HFFc6 (cell line): ENCODE measurements at places on chromosomes 7 and 10. TPM values are rescaled to one million over a fixed set of nuclear protein-coding genes. Genes with fewer than 3 reads are reported as not detected.
A peak's percentile ranks its signal among the peaks of the same experiment; 100 is the strongest.

DNA sequence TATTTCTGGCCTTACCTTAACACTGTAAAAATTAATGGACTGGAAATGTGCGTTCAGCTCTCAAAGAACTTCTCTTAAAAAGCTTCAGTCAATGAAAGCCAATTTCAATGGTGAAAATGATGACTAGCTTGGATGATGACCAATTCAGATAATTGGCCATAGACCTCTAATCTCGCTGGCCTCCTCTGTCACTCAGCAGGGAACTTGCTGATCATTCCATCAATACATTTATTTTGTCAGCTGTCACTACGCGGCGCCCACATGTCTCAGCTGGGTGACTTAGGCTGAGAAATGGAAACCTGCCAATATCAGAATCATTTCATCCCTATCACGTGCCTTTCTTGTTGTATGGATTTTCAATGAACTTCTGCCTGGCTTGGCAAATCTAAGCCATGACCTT, 673.0 kb upstream of the AUTS2 start:
- no peak for DNase-seq

GRCh38 chr7:151168003-151168786, 701 bp upstream of the GBX1 start:
- no peak for DNase-seq

DNA sequence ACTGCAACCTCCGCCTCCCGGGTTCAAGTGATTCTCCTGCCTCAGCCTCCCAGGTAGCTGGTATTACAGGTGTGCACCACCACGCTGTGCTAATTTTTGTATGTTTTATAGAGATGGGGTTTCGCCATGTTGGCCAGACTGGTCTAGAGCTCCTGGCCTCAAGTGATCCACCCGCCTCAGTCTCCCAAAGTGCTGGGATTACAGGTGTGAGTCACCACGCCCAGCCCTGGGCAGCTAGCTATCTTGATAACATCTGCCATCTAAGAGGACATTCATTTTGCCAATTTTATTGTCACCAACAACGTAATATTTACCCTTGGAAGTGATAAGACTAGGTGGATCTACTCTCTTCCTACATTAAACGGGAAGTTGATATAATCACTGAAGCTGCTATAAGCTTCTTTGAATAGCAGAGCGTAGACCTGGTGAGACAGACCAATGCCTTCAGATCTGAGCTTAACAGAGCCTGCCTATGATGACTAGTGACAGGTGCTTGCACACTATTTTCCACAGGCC, 39.7 kb upstream of the SLC35B4 start:
- DNase-seq, result no peak

DNA sequence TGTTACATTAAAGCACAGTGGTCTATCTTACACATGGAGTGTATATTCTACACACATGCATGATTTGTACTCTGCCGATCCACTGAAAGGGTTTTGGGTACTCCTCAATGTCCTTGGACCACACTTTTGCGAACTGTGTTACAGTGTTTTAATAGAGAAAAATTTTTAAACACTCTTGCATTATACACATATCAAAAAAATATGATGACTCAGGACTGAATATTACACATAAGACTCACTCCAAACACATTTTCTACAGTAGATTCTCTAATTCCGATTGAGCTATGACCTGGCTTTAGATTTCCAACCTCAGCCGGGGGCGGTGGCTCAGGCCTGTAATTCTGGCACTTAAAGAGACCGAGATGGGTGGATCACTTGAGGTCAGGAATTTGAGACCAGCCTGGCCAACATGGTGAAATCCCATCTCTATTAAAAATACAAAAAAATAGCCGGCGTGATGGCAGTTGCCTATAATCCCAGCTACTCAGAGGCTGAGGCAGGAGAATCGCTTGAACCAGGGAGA, 222.4 kb downstream of the CACNA2D1 start:
- no peak for DNase-seq

GRCh38 chr10:120643351-120643750, 186.3 kb downstream of the PLPP4 start:
- no peak for DNase-seq

- no peak for DNase-seq
These were observed 2.6 kb downstream of the NPTX2 start for GRCh38 chr7:98619450-98620321.

DNA sequence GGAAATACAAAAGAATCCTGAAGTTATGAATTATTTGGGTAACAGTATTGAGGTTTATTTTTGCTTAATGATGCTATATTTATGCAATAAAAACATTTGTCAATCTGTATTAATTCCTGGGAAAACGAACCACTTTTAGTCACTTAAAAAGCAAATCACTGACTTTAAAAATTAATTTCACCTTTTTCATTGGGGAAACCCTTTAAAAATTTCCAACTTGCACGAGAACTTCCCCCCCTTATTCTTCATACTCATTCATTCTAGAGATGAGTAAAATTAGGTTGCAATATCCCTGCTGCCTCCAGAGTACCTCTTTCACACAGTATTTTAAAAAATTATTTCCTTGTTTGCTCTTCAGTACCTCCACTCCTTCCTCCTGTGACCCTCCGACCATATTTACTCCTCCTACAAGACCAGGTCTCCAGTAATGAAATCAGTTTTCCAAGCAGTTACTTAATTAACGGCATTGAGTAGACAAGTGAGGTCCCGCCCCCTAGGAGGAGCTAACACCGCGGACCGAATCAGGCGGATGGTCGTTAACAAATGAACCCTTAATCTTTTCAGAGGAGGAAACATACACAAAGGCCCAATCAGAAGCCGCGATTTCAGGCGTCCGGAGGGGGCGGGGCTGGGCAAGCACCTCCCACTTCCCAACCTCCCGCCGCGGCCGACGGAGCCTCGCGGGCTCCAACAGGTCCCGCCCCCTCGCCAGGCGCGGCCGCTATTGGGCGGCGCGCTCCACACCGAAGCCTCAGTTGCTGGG, 465 bp upstream of the TRIM24 start:
- DNase-seq, result peak; percentile 96

- DNase-seq, result no peak
These were observed 718 bp upstream of the FZD1 start for GRCh38 chr7:91263384-91264045.

DNA sequence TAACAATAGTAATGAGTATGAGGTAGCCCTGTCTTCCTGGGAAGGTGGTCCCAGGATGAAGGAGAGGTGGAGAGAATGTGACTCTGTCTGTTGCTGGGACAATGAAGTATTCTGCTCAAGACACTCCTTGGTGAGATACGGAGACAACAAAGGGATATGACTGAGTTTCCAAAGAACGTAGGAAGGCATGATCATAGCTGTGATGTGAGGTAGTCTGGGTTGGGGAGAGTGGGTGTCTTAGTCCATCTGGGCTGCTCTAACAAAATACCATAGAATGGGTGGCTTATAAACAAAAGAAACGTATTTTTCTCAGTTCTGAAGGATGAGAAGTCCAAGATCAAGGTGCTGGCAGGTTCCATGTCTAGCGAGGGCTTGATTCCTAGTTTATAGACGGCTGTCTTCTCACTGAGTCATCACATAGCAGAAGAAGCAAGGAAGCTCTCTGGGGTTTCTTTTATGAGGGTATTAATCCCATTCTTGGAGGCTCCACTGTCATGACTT, 84.9 kb upstream of the RHOBTB1 start:
- DNase-seq, result peak; percentile 59

DNA sequence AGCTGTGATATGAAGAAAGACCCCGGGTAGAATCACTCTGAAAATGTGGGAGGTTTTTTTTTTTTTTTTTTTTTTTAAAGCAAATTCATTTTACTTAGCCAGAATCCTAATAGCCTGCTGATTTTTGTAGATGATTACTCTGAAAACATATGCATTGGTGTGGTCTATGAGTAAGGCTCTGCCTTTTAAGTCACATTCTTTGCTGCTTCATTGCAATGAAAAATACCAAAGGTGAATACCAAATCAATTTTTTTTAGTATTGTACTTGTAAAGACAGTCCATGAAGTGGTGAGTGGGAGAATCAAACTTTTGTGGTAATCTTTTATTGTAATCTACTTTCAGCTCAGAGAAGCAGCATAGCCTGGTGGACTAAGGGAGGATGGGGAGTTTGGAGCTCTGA, 130.3 kb downstream of the SDK1 start:
- no peak for DNase-seq

DNA sequence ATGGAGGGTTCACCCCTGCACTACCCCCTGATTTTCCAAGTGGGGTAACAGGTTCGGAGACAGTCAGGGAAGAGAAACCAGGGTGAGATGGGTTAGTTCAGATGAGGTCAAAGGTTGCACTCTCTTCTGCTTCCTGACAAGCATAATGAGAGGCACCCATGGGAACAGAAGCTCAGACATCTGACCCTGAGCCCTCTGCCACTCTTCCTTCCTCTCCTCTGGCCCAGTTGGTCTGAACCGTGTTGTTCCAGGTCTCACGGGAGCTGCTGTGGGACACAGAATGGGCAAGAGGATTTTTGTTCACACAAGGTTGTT, 38.4 kb downstream of the DNAJB12 start:
- DNase-seq, result no peak

SVOPL gene
- not detected in 2 replicates for total RNA-seq

GDI2 gene
- total RNA-seq, result 250 to 258 TPM (median 251 TPM) in 3 replicates

ZDHHC6 gene
- total RNA-seq, result 19.6 to 25.2 TPM (median 23.3 TPM) in 3 replicates

PRKCQ gene
- not detected in 3 replicates for total RNA-seq

PLEKHS1 gene
- total RNA-seq, result 0.12 TPM in 1 of 3 replicates, not detected in the others

CFAP58 gene
- total RNA-seq, result 0.31 to 0.41 TPM (median 0.35 TPM) in 3 replicates

NRAP gene
- total RNA-seq, result not detected in 2 replicates
